Tibial nerve (tissue), 4 donors: ENCODE measurements at places on chromosomes 3 and 15. TPM values are rescaled to one million over a fixed set of nuclear protein-coding genes. Genes with fewer than 3 reads are reported as not detected.

The FBXO40 gene
- not detected for total RNA-seq

The TBL1XR1 gene
- 63.8 TPM for total RNA-seq

The SEMA6D gene
- total RNA-seq, result 16.3 TPM

The ESYT3 gene
- 6.9 TPM for total RNA-seq

The EPHB1 gene
- 5.3 TPM for total RNA-seq

The CAMK2N2 gene
- not detected for total RNA-seq

The CLRN1 gene
- total RNA-seq, result not detected

DNA sequence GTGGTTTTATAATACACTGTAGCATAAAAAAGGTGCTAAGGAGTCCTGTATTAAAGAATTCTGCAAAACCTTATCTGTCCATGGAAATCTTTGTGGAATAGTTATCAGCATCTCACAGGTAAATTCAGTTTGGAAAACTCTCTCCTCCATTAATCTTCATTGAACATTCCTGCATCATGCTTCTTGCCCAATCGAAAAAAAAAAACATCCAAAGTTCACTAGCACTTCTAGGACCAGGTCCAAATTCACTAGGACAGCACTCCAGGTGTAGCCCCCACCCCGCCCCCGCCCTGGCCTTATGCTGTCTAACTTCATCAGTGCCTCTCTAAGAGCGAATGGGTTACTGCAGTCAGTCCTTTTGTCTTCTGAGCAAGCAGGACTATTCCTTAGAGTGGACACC lies 138.6 kb downstream of the PLD1 start:
- DNase-seq, result no peak

GRCh38 chr3:194046995-194047645 lies 88.8 kb upstream of the HES1 start:
- DNase-seq, result no peak

DNA sequence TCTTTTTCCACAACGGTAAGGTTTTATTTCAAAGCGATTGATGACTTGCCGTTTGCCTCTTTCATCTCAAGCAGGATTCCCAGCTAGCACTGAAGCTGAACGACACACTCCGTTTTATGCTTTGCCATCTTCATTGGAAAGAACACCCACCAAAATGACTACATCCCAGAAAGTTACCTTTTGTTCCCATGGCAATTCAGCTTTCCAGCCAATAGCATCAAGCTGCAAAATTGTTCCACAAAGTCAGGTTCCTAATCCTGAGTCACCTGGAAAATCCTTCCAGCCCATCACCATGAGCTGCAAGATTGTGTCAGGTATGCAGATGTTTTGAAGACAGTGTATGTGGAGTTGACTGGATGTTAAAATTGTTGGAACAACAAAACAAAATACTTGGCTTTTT lies 56.5 kb downstream of the YEATS2 start:
- DNase-seq, result no peak

- DNase-seq, result no peak
Observed at GRCh38 chr15:62739082-62739481, 303.5 kb upstream of the TPM1 start.

DNA sequence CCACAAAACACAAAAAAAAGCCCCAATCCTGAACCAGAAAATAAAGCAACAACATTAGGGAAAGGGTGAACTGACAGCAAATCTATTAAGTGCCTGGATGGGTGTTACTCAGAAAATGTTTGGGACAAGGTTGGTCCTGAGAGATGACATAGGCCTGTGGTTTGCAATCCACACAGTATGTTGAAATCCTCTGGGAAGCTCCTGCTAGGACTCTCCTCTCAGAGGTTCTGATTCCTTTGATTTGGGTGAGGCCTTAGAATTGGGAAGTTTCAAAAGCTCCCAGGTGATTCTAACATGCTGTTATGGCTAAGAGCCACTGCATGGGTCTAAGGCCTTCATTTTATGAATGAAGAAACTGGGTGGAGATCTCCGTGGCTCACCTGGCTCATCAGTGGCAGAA lies 18.4 kb downstream of the CLDN1 start:
- no peak for DNase-seq

DNA sequence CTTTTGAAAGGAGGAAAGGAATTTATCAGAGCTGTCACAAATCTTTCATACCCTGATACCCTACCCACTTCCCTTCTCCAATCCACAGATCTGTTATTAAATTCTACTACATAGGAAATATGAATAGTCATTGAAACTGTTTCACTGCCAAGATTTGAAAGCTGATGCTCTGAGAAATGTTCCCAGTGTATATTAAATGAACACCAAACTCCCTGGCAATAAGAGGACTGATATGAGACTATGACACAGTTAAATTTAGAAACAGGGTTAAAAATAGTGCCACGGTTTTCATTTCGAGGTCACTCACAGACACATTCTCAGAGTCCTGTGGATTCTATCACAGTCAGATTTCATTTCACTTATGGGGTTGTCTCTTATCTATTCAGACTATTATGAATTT lies 27.2 kb upstream of the GBE1 start:
- no peak for DNase-seq

GRCh38 chr15:63979262-63979793 lies 67.0 kb downstream of the DAPK2 start:
- no peak for DNase-seq

DNA sequence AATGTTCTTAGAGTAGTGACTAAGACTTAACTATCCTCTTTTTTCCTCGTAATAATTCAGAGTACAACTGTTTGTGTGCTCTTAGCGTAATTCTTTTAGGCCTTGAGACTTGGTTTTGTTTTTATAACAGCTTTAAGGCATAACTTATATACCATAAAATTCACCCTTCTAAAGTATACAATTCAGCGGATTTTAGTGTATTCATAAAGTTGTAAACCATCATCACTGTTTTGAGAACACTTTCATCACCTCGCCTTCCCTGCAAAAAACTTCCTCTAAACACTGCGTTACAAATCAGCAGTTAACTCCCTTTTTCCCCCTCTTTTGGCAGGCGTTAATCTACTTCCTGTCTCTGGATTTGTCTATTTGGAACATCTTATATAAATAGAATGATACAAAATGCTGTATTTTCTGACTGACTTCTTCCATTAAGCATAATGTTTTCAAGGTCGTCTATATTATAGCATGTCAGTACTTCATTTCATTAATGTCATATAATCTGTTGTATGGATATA lies 18.7 kb downstream of the DNAJC13 start:
- no peak for DNase-seq

DNA sequence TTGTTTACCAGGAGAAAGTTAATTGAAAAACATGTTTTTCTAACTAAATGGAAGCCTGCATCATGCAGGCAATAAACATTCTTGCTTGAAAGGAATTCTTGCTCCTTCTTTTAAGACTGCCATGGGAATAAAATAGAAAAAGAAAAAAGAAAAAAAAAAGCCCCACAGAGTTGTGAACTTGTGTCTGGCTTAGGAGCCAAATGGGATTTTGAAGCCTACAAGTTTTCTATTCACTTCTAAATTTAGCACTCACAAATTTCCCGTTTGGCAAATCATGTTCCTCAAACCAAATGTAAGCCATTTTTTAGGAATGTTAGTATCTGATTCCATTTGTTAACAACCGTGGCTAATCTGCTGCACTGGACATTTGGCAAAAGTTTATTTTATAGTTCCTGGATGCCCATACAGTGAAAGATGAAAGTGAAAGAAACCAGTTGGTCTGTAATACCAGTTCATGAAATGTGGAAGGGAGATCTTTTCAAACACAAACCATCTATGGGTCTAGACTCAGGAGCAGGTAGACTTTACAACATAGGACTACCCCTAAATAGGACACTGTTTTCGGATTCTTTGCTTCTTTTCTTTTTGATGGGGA lies 133.8 kb upstream of the GMNC start:
- no peak for DNase-seq

DNA sequence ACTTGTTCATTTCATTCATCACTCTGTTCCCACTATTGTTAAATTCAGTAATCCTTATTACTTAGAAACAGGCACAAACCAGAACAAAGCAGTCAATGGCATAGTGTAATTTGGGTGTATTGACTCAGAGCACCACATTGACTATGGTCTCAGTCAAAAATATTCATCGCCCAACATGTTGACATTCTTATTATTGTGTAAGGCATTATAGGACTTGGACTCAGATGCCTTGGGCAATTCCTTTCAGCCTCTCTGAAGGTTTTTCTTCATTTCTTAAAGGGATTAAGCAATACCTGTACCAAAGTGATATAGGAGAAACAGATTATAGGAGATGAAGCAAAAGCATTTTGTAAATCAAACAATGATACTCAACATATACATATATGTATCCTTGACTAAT lies 114.7 kb upstream of the BHLHE40 start:
- no peak for DNase-seq

DNA sequence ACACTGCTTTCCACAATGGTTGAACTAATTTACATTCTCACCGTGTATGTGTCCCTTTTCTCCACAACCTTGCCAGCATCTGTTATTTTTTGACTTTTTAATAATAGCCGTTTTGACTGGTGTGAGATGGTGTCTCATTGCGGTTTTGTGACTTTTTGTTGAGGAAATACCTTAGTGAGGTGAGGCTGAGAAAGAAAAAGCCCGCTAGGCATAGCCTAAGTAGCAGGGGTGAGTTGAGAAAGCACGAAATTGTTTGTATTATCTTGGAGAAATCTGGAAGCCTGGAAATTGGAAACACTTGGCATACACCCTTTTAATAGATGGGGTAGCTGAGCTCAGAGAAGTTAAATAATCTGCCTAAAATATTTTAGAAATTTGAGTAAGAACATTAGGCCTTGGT lies 61.5 kb upstream of the CFAP161 start:
- no peak for DNase-seq

DNA sequence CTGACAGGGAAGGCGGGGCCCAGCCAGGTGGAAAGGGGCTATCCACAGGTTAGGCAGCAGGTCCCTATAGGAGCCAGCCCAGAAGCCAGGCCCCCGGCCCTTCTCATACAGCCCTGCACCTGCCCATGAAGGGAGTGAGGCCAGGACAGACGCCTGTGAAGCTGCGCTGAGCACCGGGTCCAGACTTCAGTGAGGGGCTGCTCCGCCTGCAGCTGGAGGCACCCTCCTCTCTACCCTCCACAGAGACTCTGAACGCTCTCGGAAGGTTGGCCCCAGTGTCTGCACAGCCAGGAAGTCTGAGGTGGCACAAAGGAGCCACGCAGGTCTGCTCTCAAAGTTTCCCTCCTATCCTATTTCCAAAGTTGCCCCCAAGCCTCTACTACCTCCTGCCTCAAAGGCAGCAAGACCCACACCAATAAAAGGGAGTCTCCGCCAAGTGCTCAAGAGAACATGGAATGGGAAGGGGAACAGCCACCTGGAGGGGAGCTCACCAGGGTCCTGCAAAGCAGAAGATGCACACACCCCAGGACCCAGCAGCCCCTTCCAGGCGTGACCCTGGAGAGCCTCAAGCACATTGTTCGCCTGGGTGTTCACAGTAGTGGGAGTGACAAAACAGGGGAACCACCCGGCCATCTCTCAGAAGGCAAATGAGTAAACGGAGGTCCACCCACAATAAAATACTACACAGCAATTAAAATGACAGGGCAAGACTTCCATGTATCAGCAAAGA lies 19.5 kb downstream of the XXYLT1 start:
- no peak for DNase-seq

DNA sequence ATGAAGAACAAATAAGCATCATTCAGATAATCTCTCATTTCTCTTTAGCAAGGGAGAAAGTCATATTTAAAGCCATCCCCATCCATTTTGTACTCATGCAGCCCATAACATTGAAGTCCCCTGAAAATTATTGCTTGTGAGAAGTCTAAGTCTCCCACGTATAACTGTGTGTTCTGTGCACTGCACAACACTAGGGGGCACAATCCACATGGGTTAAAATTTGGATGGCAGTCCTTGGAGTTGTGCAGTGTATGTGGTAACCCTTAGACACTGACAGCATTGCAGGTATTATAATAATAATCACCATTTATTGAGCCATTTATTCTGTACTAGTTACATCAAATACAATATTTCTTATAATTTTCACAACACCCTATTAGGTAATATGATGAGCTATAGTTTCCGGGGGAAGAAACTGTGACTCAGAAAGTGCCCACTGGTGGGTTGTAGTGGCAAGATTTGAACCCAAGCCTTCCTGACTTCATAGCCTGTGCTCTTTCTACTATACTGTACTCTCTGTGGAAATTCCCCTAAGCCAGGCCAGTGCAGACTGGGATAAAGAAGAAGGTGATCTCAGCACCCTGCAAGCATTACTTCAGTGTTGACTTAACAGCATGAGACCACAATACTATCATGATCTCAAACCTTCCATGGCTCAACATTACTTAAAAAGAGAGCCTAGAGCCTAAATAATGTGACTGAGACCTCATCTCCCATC lies 15.7 kb downstream of the KCNAB1 start:
- DNase-seq, result no peak

DNA sequence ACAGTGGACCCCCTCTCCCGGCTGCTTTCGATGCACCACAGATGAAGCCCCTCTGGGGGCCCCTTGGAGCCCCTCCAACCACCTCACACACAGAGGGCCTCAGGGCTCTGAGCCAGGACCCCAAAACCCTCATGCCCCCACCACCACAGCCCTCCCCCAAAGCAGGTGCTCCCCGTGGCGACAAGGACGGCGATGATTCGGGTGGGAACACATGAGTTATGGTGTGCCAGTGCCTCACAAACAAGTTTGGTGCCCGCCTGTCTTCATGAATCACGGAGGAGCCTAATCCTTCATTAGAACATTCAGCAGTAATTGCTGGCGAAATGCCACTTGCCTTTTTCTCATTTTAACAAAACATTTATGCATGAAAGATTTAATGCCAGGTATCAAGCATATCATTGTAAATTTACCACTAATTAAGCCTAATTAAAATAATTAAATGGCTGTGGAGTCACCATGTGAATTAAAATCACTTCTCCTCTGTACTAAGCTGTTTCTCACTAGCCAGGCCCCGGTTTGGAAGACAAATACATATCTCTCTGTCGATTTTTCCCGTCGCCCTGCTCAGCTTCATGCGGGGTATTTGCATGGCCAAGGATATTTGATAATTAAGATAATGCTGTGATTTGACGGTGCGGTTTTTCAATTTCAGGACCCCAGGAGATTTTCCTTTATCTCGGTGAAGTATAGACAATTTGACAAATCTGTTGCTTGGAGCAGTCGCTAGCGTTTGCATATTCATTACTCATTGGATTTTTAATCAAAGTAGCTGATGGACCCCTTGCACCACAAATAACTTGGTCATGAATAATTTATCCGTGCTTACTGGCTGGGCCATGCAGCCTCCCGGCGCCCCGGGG lies 157.0 kb downstream of the TLE3 start:
- DNase-seq, result no peak

GRCh38 chr15:38374556-38374955 lies 79.4 kb upstream of the FAM98B start:
- DNase-seq, result no peak

GRCh38 chr3:10251006-10251405 lies 2.7 kb downstream of the TATDN2 start:
- DNase-seq, result no peak

DNA sequence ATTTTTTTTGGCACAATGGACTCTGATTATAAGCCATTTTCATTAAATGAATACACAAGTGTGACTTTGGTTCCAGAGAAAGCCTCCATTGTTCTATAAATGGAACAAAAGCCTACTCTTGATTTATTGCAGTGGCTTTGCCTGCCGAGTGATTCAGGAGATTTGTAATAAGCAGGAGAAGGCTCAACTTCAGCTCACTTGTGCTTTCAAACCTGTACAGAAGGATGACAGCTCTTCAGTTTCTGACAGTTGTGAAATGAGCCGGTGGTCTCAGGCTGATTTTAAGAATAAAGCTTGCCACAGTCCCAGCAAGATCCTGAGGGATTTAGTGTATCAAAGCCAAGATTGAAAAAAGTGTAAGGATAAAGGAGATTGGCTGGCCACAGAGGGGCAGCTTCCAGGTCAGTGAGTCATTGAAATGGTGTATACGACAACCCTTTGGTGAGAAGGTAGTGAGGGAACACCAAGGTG lies 438.8 kb upstream of the TGFBR2 start:
- no peak for DNase-seq

GRCh38 chr3:2661078-2661477 lies 449.1 kb downstream of the IL5RA start:
- DNase-seq, result no peak
